ENCODE measurements at places on chromosomes 2 and 18.

DNA sequence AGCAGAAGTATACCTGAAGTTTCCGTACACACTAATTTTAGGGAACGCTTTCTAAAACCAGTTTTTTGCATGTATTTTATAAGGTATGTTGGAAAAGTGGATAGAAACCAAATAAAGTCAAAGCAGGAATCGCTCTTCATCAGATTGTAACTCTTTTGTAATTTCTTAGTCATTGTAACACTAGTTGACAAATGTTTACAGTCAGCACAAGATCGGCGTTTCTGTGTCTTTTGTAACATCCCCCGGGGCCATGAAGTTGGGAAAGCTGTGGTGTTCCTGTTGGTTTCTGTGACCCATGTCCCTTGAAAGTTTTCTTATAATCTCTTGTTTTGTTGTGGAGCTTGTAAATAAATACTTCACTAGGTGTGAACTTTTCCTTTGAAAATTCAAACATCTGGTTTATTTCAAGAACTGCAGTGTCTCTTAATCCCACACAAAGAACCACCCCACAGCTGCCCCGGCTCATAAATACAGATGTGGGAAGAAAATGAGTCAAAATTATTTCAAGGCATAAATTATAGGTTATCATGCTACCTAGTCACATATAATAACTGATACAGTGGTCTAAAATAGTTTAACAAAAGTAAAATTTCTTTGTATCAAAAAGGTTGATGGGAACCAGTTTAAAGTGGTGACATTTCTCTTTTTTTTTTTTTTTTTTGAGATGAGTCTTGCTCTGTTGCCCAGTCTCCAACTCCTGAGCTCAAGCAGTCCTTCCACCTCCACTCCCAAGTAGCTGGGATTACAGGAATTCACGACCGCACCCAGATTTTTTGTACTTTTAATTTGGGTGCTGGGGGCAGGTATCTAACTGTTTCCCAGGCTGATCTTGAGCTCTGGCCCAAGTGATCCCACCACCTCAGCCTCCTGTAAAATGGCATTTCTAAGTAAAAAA, 751 bp upstream of the NMI start:
- no peaks in the 10 kb centered on the region for H3K27me3 ChIP-seq
- peaks cover 19% of the 10 kb centered on the region for H3K4me1 ChIP-seq
- peaks cover 2% of the 10 kb centered on the region for H3K36me3 ChIP-seq
- DNase-seq: no peak

GRCh38 chr2:6793371-6793770, 72.3 kb downstream of the CMPK2 start:
- H3K4me1 ChIP-seq: no peaks in the 10 kb centered on the region
- no peak for DNase-seq

- peaks cover 10% of the 10 kb centered on the region for H3K4me1 ChIP-seq
- no peak overlapping the region for H3K4me3 ChIP-seq
- no peak overlapping the region for H3K27ac ChIP-seq
- no peak for DNase-seq
Measured at GRCh38 chr2:218296847-218297246, 4.5 kb upstream of the TMBIM1 start.

DNA sequence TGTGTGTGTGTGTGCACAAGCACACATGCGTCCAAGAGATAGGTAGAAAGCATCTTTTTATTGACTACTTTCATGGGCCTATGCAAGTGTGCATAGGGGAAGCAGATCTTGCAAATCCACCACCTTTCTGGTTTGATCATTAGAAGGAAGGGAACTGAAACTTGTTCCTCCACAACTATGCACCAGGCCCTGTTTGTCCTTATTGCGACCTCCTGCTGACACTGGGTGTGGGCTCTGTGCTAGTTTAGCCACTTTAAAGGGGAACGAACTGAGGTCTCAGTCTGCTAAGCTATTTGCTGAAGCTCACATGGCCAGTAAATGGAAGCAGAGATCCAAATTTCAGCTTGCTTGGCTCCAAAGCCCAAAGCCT, 32.1 kb upstream of the INSIG2 start:
- no peak for DNase-seq
- peaks cover 9% of the 10 kb centered on the region for H3K4me1 ChIP-seq
- H3K36me3 ChIP-seq: no peaks in the 10 kb centered on the region
- H3K27me3 ChIP-seq: no peaks in the 10 kb centered on the region
- no peak overlapping the region for H3K4me3 ChIP-seq

GRCh38 chr2:236653863-236654262, 84.2 kb downstream of the ACKR3 start:
- H3K4me3 ChIP-seq: no peak overlapping the region
- no peaks in the 10 kb centered on the region for H3K27me3 ChIP-seq
- no peak for DNase-seq

DNA sequence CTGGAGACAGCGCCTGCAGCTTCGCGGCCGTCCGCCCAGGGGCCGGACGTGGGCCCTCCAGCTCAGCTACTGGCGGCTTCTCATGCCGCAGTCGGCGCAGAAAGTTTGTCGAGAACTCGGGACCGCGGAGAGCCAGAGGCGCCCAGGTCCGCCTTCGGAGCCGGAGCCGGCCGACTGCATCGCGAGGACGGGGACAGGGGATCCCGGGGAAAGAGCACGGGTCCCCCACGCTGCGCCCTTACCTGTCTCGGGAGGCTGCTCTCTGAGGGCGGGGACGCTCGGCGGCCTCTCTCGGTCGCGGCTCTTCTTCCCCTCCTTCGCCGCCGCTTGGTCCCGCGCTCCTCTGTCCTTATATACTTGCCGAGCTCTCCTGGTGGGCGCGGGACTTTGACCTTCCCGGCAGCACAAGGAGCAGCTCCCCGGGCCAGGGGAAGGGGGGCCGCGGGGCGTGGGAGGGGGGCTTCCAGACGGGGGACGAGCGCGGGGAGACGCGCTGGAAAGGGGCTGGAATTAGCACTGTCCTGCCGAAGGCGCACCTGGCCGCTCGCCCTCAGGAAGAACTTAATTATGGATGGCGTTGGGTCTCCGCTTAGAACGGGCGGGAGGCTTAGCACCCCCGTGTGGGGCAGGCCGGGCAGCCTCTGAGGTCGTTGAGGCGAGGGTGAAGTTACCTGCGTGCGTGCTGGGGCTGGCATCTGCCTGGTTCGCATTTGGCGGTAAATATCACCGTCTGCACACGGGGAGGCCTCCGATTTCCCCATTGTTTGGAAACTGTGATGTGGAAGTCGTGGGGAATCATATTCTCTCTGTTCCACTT, at the start of gene POMC:
TSS of gene POMC (minus strand) at position 325 of the 817 bp plus-strand sequence. CDS start 3,808 bp downstream, outside the sequence.
- peak; percentile 50 for DNase-seq
- no peaks in the 10 kb centered on the region for H3K36me3 ChIP-seq
- H3K4me3 ChIP-seq: peak within 1 kb of the TSS; percentile 55
- H3K4me1 ChIP-seq: peaks cover 17% of the 10 kb centered on the region
- H3K27me3 ChIP-seq: peaks cover 45% of the 10 kb centered on the region
- no peak within 1 kb of the TSS for H3K27ac ChIP-seq

GRCh38 chr2:233418761-233419546, 64.7 kb downstream of the DGKD start:
- H3K4me3 ChIP-seq: peak overlapping the region; percentile 52
- no peak overlapping the region for H3K27ac ChIP-seq
- H3K4me1 ChIP-seq: peaks cover 26% of the 10 kb centered on the region
- no peaks in the 10 kb centered on the region for H3K27me3 ChIP-seq
- H3K36me3 ChIP-seq: peaks cover 3% of the 10 kb centered on the region
- DNase-seq: peak; percentile 25

- H3K36me3 ChIP-seq: peaks cover under 1% of the 10 kb centered on the region
- no peaks in the 10 kb centered on the region for H3K27me3 ChIP-seq
- no peak for DNase-seq
- H3K4me1 ChIP-seq: no peaks in the 10 kb centered on the region
- H3K4me3 ChIP-seq: no peak overlapping the region
Measured at GRCh38 chr18:23154823-23155500, 19.7 kb downstream of the CABLES1 start.

DNA sequence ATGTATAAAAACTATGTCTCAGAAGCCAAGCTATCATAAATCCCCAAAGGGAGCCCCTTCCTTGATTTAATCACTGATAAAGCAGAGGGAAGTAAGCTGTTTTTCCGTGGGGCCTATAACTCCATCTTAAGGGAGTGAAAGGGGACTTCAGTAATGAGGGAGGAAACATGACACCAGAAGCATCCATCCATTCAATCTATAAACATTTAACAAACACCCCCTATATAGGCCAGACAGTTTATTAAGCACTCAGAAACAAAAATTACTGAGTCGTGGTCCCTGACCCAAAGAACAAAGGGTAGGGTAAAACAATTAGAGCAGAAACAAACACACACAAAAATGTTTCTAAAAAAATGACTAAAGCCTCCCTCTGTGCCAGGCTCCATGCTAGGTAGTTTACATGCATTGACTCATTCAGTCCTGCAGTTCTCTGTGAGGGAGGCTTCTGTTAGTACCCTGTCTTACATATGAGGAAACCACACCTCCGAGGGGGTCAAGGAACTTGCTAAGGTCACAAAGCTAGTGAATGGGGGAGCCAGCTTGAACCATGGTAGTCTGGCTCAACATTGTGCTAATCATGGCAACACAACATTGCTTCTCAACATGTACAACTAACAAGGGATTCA, 472.1 kb downstream of the CDH2 start:
- H3K4me1 ChIP-seq: no peaks in the 10 kb centered on the region
- no peak overlapping the region for H3K27ac ChIP-seq
- DNase-seq: no peak
- no peaks in the 10 kb centered on the region for H3K36me3 ChIP-seq

DNA sequence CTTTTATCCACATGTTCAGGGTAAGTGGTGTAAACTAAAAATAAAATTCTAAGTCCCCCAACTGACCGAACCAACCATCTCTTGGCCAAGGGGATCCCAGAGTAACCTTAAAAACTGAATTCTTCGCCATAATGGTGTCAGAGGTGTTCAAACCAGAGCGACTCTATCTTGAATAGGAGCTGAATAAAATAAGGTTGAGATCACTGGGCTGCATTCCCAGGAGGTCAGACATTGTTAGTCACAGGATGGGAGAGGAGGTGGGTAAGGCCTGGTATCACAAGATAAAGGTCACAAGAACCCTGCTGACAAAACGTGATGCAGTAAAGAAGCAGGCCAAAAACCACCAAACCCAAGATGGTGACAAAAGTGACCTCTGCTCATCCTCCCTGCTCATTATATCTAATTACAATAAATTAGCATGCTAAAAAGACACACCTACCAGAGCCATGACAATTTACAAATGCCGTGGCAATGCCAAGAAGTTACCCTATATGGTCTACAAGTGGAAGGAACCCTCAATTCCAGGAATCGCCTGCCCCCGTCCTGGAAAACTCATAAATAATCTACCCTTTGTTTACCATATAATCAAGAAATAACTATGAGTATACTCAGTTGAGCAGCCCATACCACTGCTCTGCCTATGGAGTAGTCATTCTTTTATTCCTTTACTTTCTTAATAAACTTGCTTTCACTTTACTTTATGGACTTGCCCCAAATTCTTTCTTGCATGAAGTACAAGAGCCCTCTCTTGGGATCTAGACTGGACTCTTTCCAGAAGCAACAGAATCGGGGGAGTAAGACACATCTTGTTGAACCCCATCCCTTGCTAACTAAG, 302.4 kb downstream of the STK39 start:
- no peaks in the 10 kb centered on the region for H3K4me1 ChIP-seq
- no peak for DNase-seq
- H3K4me3 ChIP-seq: no peak overlapping the region
- no peaks in the 10 kb centered on the region for H3K27me3 ChIP-seq

DNA sequence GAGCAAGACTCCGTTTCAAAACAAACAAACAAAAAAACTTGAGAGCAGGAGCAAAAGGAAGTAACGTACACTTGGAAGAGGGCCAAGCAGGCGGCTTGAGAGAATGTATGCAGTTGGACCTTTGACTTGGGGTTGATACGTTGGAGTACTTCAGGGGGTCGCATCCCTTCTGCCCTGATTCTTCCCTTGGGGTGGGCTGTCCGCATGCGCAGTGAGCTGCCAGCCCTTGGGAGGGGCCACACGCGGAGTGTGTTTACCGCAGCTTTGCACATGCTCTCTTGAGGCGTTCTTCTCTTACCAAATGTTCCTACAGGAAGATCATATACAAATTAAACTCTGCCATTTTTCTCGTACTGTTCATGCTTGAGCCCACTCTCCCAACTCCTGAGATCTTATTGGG, 38.1 kb upstream of the SOCS6 start:
- H3K4me3 ChIP-seq: no peak overlapping the region
- H3K36me3 ChIP-seq: no peaks in the 10 kb centered on the region
- H3K27me3 ChIP-seq: no peaks in the 10 kb centered on the region
- no peak overlapping the region for H3K27ac ChIP-seq

- no peaks in the 10 kb centered on the region for H3K36me3 ChIP-seq
- no peak overlapping the region for H3K4me3 ChIP-seq
- DNase-seq: no peak
- H3K27ac ChIP-seq: no peak overlapping the region
Measured at GRCh38 chr2:140288213-140288612, 1508.0 kb upstream of the NXPH2 start.

GRCh38 chr18:80006724-80007123, 18.4 kb upstream of the TXNL4A start:
- no peak overlapping the region for H3K4me3 ChIP-seq
- no peak overlapping the region for H3K27ac ChIP-seq
- H3K27me3 ChIP-seq: no peaks in the 10 kb centered on the region
- no peak for DNase-seq
- H3K36me3 ChIP-seq: no peaks in the 10 kb centered on the region

- DNase-seq: peak; percentile 30
- H3K4me1 ChIP-seq: peaks cover 47% of the 10 kb centered on the region
- H3K27me3 ChIP-seq: no peaks in the 10 kb centered on the region
- no peak overlapping the region for H3K4me3 ChIP-seq
- H3K27ac ChIP-seq: no peak overlapping the region
Measured at GRCh38 chr2:74584088-74584645, 29.6 kb downstream of the DOK1 start.

GRCh38 chr2:152370783-152371182, 35.8 kb downstream of the FMNL2 start:
- no peak for DNase-seq
- H3K27me3 ChIP-seq: no peaks in the 10 kb centered on the region
- no peak overlapping the region for H3K27ac ChIP-seq
- H3K36me3 ChIP-seq: no peaks in the 10 kb centered on the region

DNA sequence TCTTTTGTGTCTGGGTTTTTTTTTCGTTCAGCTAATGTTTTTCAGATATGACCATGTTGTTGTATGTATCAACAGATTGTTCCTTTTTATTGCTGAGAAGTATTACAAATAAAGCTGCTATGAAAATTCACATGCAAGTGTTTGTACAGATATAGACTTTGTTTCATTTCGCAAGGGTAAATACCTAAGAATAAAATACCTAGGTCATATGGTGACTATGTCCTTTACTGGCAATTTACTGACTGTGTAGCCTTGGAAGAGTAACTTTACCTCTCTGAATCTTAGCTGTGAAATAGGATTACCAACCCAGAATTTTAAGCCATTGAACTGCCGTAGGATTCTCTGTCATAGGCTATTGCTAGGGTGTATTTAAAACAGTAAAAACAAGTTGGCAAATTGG, 19.0 kb upstream of the DNAH6 start:
- no peak overlapping the region for H3K27ac ChIP-seq
- DNase-seq: no peak
- no peaks in the 10 kb centered on the region for H3K36me3 ChIP-seq
- H3K4me3 ChIP-seq: no peak overlapping the region
- H3K27me3 ChIP-seq: no peaks in the 10 kb centered on the region

DNA sequence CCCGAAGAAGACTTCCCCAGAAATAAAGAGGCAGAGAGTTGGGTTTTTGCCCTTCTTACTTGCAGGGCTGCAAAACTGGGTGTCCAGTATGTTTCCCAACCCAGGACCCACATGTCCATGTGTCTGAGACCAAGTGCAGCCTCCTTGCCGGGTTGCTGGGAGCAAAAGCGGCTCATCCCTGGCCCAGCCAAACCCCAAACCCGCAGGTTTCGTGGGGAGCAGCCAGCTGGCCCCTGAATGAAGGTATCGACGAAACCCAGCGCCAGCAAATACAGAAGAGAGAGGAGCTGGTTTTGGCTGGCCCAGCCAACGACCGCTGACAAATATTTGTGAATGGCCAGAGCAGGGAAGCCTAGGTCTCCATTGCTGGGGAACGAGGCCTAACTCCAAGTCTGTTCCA, 197.1 kb downstream of the SMAD7 start:
- H3K4me3 ChIP-seq: no peak overlapping the region
- H3K36me3 ChIP-seq: no peaks in the 10 kb centered on the region
- H3K27ac ChIP-seq: no peak overlapping the region
- no peaks in the 10 kb centered on the region for H3K27me3 ChIP-seq
